Tibial artery (tissue), 4 donors: ENCODE measurements at places on chromosomes 16 and 17.

GRCh38 chr17:49165143-49165542, 32.6 kb downstream of the B4GALNT2 start:
- DNase-seq: no peak

DNA sequence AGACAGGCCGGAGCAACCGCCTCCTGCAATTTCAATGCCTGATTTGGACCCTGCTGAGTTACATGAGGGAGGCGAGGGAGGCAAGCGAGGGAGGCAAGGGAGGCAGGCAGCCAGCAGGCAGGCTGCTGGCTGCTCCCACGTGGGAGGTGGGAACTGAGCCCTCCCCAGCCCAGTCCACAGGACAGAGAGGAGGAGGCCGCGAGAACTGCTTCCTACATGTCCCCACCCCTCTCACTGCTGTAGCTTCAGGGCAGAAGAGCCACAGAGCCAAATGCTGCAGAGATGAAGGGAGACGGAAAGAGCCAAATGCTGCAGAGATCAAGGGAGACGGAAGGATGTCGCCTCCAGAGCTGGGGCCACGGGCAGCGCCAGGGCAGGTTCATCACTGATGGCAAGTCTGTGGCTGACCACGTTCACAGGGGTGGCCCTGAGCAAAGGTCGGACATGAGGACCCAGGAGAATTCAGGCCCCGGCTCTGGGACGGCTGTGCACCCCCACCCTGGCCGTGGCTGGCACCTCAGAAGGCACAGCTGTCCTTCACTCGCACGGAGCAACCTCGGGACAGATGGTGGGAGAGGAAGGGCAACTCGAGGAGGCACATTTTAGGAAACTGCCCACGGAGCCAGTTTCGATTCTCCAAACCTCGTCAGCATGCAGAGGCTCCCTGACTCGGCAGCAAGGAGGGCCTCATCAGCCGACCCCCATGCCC, 21.5 kb downstream of the RPH3AL start:
- DNase-seq: peak; percentile 56

DNA sequence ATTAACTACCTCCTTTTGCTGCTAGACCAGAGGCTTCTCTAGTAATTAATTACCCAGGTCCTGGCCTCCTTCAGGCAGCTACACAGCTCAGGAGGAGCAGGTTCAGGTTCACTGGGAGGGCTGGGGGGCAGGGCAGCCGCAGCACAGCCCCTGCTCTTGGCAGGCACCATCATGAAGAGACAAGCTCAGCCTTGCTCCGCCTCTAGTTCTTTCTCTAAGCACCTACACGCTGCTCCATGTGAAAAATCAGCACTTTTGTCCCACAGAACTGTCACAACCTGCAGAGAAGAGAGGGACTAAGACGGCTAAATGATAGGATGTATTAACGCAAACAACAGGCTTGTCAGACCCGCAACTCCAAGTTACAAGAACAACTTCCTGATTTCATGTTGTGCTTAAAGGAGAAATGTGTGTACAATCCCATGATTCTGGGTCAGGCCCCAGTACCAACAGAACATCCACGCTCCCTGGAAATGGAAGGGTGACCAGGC, 53.4 kb downstream of the GRB2 start:
- DNase-seq: no peak

GRCh38 chr16:1794221-1794871, 841 bp upstream of the IGFALS start:
- DNase-seq: no peak

DNA sequence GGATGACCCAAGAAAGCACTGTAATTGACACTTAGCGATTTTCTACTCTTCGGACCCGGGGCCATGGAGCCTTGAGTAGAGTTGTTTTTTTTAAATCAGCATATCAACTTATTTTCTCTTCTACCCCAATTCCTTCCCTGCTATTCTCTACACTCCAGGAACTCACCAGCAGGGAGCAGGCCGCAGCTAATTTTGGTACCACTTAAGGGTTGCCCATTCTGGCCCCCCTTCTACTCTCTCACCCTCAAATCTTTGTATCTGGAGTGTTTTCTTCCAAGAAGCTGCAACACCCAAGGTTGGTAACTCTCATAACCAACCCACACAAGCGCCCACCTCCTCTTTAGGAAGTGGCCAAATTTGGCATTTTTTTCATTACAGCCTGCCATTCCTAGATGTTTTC, 5.5 kb upstream of the ERAL1 start:
- no peak for DNase-seq

DNA sequence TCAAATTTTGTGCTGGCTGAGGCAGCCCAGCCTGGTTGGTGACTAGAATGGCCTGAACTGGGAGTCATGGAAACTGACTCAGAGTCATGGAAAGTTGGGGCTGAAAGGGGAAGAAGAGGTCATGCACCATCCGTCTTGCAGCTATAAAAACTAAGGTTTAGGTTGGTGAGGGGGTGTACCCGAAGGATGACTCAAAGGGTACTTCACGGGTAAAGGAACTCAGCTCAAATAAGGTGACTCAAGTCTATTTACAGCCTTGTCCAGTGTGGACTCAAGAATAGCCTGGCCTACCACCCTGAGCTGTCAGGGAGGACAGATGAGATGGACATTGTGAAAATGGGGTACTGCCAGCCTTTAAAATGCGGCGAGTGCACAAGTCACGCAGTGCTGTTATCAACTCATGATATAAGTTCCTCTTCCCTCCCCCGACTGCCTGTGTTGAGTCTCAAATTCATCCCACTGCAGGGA, 18.6 kb downstream of the CD300LB start:
- DNase-seq: no peak

DNA sequence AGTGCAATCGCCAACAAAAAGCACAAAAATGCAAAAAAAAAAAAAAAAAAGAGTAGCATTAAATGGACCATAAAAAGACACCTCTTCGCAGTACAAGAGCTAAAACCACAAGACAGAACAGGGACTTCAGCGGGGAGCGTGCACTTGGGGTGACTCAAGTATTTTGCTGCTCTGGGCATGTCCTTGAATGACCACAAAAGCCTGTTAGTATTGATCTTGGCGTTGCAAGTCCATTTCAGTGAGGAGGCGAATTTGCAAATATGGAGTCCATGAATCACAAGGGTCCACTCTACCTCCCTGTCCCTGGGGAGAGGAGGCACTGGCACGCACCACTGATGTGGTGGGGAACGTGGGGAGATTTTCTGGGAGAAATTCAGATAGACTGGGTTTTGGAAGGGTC, 78.9 kb downstream of the CNGB1 start:
- DNase-seq: no peak

- DNase-seq: no peak
These were observed 48.4 kb downstream of the TOX3 start for GRCh38 chr16:52498328-52499059.

- no peak for DNase-seq
These were observed 434.5 kb downstream of the SHISA9 start for GRCh38 chr16:13335879-13336278.

- DNase-seq: no peak
These were observed 59.9 kb downstream of the EPN2 start for GRCh38 chr17:19296786-19297778.

GRCh38 chr17:75115555-75115954, 5.8 kb downstream of the ARMC7 start:
- no peak for DNase-seq

DNA sequence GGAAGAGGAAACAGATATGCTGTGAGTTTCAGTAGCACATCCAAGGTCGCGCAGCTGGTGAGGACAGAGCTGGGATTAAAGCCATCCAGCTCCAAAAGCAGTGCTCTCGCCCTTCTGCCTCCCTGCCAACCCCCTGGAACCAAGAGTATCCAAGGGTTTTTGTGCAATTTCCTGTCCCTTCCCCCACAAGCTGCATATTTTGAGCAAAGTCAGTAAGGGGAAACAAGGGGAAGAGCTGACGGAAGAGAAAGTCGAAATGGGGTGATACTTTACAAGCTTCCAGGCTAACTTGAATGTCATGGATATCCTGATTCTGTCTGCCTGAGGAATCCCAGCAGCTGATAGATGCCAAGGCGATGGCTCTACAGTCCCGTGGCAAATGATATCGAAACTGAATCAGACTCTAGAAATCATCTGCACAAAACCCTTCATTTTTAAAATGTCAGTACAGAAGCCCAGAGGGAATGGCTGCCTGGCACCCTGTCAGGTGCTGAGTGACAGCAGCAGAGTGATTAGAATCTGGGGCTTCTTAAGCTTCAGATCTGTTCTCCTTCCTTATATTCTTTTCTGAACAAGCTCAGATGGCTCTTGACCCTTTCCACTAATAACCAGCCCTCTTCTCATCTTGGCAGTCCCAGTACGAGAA, 42.9 kb upstream of the TEKT3 start:
- DNase-seq: peak; percentile 82

GRCh38 chr17:14296166-14296910, 4.5 kb upstream of the HS3ST3B1 start:
- no peak for DNase-seq

DNA sequence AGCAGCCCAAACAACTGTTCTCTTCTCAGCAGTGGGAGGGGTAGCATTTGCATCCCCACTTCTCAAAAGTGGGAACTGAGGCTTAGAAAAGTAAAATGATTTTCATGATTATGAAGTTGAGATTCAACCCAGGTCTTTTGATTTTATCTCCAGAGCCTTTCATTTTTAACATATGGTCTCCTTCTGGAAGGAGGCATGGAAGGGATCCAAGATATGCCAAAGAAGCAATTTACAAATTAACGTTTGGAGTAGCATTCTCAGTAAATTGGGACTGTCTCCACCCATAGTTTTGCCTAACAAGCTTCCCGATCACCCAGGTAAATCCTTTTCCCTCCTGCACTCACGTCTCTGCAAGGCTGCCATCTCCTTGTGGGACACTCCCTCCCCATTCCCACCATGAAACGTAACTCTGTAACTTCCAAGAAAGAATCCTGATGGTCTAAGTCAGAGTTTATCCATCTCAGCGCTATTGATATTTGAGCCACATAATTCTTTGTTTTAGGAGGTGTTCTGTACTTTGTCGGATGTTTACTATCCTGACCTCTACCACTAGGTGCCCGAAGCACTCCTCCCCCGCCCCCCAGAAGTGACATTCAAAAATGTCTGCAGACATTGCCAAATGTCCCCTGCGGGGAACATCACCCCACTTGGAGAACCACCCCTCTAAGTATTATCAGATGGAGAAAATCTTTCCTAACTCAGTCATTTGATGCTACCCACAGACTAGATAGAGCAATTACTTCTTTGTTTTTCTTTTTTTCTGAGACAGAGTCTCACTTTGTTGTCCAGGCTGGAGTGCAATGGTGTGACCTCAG, 32.9 kb upstream of the NFAT5 start:
- DNase-seq: no peak

DNA sequence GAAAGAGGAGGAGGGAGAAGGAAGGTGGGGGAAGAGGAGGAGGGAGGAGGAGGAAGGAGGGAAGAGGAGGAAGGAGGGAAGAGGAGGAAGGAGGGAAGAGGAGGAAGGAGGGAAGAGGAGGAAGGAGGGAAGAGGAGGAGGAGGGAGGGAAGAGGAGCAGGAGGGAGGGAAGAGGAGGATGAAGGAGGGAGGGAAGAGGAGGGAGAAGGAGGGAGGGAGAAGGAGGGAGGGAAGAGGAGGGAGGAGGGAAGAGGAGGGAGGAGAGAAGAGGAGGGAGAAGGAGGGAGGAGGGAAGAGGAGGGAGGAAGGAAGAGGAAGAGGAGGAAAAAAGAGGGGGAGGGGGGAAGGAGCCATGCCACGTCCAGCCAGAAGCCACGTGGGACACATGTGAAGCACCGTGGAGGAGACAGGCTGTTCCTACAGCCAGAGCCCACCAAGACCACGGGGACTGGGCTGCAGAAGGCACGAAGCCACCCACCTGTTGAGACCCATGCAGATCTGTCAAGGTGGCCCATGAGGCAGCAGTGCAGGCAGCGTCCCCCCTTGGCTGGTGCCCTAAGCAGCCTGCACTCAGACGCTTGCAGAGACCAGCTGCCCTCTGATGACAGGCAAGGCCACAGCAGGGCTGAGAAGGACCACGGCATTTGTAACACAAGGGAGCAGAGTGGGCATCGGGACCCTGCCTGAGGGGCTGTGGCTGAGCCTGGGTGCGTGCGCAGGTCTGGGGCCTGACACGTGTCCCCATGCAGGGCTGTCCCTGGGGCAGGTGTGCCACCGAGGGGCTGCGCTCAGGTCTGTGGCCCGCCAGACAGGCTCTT, 10.3 kb downstream of the NDUFAF8 start:
- DNase-seq: no peak

GRCh38 chr16:88983771-88984687, 7.0 kb upstream of the CBFA2T3 start:
- DNase-seq: no peak

DNA sequence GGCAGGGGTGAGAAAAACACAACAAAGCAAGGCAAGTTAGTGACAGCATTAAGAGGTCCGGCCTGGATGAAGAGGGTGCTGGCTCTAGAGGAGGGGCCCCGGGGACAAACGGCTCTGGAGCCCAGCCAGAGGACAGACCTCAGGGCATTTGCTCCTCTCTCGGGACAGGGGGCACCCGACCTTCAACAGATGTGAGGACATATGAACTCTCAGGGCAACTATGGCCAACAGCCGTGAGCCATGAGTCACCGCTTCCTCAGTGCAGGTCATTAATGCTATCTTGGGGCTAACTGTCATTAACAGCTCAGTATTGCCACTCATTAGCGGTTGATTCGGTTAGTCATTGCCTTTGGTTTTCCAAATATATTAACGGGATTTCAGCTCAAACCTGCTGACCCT, 9.7 kb upstream of the ARL5C start:
- no peak for DNase-seq

DNA sequence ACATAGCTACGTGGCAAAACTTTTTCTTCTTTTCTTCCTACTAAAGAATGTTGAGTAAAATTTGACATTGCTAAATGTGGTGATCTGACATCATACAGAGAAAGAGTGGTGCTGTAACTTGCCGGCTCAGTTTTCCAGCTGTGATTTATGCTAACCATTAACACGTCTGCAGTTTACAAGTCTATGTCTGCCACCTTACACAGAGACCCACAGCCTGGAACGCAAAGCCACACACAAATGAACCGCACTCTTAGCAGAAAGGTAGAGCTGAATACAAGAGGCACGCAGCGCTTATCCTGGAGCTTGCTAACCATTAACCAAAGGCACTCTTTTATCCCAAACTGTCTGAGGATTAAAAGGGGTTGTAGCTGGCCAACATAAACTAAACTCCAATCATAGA, 31.9 kb downstream of the CACNG1 start:
- no peak for DNase-seq

DNA sequence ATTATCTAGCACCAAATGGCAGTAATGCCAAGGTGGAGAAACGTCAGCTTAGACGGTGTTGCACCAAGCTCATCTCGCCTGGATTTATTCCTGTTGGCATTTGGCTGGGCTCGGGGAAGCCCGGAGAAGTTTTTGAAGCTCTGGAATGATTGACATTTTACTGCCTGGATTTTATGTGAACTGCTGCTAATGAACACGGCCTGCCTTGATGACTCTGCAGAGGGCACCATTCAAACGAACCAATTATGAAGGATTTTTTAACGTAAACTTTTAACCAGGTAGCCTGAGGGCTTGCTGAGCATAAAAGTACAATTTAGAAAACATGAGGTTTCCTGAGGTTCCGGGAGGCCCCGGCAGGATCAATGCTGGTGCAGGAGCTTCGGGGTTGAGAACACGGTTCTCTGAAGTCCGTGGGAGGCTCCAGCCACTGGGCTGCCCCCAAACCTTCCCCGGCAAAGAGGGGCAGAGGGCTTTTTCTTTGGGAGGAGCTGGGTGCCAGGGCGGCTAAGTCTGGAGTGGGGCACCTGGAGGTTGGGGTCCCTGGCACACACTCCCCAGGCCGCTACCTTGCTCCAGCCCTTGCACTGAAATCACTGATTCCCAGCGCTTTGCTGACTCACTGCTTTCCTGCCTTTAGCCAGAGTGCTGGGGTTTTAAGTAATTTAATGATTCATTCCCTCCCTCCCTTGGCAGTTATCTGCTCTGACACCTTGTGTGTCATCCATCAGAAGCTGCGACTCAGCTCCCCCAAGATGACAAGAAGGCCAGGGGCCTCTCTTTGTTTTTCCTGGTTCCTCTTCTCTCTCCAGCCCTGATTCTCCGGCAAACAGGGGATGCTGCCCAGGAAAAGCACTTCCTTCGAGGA, 161.2 kb upstream of the IRX3 start:
- DNase-seq: peak; percentile 37
